ENCODE measurements at places on chromosomes 2 and 18.
A peak's percentile ranks its signal among the peaks of the same experiment; 100 is the strongest.

DNA sequence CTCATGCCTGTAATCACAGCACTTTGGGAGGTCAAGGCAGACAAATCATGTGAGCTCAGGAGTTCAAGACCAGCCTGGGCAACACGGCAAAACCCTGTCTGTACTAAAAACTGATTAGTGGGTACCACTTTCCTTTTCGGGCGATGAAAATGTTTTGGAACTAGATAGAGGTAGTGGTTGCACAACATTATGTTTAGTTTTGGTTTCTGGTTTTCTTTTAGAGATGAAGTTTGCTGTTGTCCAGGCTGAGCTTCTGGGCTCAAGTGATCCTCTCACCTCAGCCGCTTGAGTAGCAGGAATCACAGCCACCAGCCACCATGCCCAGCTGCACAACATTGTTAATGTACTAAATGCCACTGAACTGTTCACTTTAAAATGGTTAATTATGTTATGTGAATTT lies 27.6 kb downstream of the AAK1 start:
- DNase-seq = no peak

- no peak for DNase-seq
Measured at GRCh38 chr2:58101500-58101899, 54.9 kb downstream of the VRK2 start.

DNA sequence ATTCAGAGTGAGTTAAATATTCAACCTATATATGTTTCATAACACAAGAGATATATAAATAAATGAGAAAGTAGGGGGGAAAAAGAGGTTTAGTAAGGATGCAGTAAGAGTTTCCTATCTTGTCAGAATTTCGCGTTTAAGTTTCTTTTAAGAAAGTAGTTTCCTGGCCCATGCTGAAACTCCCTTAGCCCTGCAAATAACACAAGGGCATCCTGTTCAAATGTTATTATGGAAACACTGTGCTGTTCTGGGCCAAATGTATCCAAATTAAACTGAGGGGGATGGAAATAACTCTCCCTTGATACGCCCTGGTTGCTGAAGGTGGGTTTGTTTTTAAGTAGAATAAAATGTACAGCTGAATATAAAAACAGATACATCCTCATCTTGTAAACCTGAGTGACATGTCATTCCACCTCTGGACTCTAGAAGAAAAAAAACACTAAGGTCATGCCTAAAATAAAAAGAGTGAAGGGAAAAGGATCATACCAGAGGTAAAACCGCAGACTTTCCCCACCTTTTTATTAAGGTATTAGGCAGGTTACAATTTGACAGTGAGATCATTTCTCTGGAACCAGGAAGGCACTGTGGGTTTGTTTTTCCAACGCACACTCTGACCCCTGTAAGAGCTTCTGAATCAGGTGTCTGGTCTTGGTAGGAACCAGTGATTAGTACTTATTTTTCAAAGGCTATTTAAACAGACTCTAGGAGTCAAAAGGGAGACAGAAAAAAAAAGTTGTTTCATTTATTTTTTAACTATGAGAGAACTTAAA lies 16.7 kb downstream of the BCL2 start:
- DNase-seq = no peak

GRCh38 chr2:240467659-240468302 lies 32.3 kb downstream of the GPC1 start:
- DNase-seq = no peak

DNA sequence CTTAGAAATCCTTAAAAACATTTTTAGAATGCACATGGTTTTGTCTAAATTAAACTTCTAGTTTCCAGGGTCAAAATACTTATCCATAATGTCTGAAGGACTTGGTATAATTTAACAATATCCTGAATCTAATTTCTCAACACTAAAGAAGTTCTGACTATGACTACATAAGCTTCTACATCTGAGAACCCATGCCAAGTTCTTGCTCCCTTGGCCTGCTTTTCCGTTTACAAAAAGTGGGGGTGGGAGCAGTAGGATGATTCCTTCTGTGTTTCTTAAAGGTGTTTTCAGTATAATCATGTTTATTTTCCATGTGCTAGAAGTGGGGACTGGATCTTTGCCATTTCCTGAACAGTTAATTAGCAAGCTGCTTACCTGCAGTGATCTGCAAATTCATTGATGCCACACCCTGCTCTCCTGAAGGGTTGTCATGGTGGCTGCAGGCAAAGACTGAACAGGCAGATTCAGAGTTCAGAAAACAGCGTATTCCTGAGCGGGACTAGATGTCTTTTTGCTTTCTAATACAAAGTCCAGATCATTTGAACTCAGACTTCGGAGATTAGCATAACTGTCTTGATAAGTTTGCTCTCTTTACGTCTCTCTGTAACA lies 36.2 kb downstream of the ADNP2 start:
- DNase-seq = no peak

DNA sequence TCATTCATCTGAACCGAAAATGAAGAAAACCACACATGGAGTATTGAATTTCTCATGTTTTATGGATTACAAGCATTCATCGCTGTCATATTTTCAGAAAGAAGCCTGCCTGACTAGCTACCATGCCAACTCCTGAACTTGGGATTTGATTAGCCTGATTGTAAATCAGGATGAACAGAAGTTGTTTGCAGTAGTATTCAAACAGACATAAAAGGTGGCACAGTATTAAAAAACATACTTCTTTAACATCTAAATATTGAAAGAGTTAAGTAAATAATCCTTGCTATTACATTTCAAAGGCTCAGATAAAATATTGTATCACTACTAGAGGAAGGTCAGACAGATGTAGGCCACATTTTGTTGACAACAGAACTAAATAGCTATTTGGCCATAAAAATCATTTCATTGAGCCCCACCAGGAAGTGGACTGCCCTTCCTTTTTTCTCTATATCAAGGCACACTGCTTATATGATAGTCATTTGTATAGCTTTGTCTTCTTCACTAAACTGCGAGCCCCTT lies 21.6 kb downstream of the SLC38A11 start:
- DNase-seq = peak; percentile 68

DNA sequence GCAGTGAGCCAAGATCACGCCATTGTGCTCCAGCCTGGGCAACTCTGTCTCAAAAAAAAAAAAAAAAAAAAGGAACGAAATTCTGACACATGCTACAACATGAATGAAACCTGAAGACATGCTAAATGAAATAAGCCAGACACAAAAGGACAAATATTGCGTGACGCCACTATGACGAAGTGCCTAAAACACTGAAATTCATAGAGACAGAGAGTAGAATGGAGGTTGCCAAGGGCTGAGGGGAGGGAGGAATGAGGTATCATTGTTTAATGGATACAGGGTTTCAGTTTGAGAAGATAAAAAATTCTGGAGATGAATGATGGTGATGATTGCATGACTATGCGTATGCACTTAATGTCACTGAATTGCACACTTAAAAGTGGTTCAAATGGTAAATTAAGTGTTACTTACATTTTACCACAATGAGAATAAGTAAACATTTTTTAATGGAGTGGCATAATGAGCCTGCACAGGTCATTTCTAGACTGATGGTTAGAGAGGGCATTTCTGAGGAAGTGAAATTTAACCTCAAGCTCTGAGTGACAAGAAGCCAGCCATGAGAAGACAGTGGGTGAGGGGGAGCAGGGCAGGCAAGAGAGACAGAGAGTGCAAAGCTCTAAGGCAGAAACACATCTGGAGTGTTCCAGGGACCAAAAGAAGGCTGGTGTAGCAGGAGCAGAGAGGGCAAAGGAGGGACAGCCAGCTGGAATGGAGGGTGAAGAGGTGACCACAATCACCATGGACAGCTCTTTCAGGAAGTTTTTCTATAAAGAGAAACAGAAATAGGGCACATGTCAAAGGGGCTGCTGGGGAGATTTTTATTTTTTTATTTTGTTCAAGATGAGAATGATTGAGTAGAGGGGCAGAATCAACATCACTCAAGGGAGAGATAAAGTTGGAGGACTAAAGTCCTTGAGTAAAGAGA lies 20.6 kb upstream of the EXOC6B start:
- DNase-seq = no peak

- no peak for DNase-seq
Measured at GRCh38 chr2:225636558-225636957, 237.0 kb downstream of the NYAP2 start.

- no peak for DNase-seq
Measured at GRCh38 chr2:41947701-41948396, 100.0 kb upstream of the PKDCC start.

DNA sequence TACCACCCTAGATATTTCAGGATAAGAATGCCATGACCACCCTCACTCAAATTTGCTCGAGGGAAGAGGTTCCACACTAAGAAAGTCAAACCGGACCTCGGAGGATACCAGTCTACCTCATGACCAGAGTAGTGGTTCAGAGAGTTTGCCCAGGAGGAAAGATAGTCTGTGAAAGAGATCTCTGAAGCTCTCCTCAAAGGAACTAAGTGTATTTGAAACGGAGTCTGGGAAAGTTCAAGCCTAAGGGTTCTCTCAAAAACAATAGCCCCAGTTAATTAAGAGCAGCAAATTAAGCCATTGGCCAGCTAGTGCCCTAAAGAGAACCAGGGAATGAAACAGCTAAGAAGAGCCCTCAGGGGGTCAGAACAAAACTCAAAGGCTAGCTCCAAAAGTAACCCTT lies 94.9 kb downstream of the SPHKAP start:
- DNase-seq = no peak

GRCh38 chr18:12742453-12742852 lies 39.6 kb downstream of the PSMG2 start:
- DNase-seq = no peak

- no peak for DNase-seq
Measured at GRCh38 chr2:191150230-191150599, 579 bp downstream of the STAT4 start.

Measured in NCI-H2029 treated with DMSO at 0.1 percent for 48 hours (cell line).